ENCODE measurements at places on chromosomes 4 and X.

DNA sequence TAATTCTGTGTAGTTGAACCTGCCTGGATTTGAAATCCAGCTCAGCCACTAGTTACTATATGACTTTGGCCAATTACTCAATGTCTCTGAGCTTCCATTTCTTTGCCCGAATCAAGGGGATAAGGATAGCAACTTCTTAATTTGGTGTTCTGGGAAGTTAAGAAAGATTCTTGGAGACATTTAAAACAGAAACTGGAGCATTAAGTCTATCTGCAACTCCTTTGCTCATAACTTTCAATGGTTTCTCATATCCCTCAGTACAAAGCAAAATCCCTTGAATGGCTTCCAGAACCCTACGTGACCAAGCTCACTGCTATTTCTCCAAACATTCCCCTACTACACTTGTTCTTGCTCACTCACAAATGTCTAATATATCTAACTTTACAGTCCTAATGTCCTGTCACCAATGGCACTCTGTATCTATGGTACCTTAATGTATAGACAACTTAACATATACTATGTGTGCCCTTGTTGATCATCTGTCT, 849.1 kb upstream of the SLIT2 start:
- DNase-seq = no peak

DNA sequence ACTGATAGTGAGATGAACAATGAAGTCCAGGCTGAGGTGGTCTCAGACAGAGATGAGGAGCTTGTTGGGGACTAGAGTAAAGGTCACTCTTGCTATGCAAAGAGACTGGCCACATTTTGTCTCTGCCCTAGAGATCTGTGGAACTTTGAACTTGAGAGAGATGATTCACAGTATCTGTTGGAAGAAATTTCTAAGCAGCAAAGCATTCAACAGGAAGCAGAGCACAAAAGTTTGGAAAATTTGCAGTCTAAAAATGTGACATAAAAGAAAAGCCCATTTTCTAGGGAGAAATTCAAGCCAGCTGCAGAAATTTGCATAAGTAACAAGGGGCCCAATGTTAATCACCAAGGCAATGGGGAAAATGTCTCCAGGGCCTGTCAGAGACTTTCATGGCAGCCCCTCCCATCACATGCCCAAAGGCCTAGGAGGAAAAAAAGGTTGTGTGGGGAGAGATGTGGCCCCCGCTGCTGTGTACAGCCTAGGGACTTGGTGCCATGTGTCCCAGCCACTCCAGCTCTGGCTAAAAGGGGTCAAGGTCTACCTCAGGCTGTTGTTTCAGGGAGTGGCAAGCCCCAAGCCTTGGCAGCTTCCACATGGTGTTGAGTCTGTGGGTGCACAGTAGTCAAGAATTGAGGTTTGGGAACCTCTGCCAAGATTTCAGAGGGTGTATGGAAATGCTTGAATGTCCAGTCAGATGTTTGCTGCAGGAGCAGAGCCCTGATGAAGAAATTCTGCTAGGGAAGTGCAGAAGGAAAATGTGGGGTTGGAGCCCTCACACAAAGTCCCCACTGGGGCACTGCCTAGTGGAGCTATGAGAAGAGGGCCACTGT, 262.8 kb downstream of the DKK2 start:
- DNase-seq = no peak

DNA sequence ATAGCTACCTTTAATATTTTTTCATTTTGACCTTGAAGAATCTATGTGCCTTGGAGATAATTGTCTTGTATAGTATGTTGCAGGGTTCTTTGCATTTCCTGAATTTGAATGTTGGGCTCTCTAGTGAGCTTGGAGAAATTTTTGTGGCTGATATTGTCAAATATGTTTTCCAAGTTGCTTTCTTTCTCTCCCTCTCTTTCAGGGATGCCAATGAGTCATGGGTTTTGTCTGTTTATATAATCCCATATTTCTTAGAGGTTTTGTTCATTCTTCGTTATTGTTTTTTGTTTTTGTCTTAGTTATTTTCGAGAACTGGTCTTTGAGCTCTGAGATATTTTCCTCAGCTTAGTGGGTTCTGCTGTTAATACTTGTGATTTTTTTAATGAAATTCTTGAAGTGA, 20.7 kb downstream of the RAB40AL start:
- no peak for DNase-seq

- DNase-seq = no peak
Measured at GRCh38 chr4:77092975-77093374, 17.2 kb upstream of the CCNI start.

DNA sequence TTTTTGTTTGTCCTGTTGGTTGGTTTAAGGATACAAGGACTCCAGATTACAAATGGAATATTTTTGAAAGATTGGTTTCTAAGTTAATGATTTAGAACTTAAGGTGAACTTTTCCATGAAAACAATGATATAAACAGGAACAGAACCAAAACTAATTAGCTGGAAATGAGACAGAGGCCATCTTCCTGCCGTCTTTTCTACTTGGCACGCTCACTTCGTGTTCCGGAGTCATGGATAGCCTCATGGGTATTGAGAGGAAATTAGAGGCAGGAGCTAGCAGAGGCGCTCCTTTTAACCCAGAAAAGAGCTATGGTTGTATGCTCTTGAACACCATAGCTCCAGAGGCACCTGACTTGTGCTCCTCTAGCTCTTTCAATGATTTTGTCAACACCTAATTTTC, 2.4 kb downstream of the FAM241A start:
- no peak for DNase-seq

GRCh38 chr4:101604976-101605375, 185.6 kb upstream of the BANK1 start:
- DNase-seq = no peak

DNA sequence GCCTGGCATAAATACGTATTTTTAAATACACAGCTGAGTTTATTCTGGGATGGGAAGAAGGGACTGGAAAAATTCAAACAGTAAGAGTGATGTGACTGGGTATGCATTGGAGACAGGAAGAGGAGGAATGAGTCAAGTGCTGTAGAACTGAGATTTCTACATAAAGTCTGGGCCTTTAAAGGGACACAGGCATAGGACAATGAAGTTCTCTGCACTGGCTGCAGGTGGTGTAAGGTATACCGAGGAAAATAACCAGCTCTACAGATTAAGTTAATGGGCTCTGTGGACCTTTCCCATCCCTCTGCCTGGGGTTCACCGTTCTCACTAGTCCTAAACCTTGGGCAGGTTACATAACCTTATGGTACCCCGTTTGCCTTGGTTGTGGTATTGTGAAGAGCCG, 68.7 kb downstream of the DHX15 start:
- no peak for DNase-seq

- DNase-seq = no peak
Measured at GRCh38 chrX:51665981-51666380, 16.6 kb downstream of the CENPVL2 start.

- peak; percentile 18 for DNase-seq
Measured at GRCh38 chrX:28586286-28586685, 960 bp upstream of the IL1RAPL1 start.

GRCh38 chr4:110268352-110268751, 69.9 kb upstream of the ELOVL6 start:
- DNase-seq = no peak

DNA sequence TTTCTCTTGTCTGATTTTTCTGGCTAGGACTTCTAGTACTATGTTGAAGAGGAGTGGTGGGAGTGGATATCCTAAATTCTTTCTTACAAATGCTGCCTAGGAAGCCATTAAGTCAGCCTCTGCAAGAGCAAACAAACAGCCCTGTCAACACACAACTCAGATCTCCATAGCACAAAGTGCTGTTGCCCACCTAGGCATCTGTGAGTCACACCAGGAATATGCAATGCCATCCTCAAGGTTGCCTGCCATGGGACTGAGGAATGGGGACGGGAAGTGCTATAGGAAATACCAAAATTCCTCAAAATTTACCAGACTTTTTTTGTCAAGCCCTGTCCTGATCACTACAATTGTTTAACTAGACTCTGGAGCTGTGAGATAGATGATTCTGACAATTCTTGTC, 466.9 kb downstream of the FSTL5 start:
- DNase-seq = no peak

DNA sequence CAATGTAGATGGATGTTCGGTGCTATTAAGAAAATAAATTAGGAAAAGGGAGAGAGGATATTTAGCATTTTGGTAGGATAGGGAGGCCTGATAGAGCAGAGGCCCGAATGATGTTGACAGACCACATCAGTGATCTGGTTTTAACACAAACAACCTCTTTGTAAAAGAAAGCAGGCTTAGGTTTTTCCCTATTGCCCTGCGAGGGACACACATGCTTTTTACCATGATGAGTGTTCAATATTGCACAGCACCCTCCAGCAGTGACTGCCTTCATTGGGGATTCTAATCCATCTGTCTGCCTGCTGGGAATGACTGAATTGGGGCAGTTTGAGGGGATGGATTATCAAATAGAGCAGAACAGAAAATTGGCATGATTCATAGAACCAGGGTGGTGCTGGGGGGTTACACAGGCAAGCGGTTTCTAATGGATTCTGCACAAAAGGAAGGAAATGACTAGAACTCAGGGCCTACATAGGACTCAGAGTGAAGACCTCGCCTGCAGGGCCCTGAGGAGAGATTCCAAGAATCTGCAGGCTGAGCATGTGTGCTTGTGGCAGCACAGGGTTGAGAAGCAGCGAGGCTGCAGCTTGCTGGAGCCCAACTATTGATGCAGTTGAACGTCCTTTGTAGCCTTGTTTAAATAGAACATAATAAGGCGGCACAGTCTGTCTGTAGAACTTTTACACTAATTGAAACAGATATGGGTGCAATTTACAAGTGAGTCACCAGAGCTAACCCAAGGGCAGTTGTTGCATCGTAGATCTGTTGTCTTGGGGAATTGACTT, 58.0 kb downstream of the RHOH start:
- no peak for DNase-seq

DNA sequence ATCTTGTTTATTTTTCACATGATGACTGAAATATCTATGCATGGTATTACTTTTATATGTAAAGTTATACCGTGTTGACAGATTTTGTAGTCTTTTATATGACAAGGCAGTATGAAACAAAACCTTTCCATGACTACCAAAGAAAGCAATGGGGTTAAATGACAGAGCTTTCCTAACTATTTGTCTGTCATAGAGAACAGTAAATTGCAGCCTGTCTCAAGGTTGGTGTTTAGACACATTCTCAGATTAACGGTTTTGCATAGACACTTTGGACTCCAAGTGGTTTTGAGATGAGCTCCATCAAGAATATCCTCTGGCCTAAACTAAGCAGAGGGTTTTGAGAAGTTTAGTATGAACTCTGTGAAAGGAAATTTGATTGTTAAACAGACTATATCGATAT, 180.7 kb upstream of the TENM3 start:
- no peak for DNase-seq

DNA sequence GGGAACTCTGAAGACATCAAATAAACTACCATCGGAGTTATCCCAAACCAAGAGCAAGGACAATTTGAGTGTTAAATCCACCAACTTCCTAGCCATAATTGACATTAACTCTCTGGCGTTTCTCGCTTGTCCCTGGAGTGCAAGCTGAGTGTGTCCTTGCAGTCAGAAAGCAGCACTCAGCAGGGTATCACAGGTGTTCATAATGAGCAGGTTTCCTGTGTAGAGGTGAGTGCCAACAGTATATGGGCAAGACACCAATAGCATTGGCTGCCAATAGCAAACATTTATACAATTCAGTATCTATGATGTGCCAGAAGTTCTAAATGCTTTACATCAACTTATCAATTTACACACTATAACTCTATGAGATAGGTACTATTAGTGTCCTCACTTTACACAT, 11.2 kb downstream of the BLTP1 start:
- no peak for DNase-seq

DNA sequence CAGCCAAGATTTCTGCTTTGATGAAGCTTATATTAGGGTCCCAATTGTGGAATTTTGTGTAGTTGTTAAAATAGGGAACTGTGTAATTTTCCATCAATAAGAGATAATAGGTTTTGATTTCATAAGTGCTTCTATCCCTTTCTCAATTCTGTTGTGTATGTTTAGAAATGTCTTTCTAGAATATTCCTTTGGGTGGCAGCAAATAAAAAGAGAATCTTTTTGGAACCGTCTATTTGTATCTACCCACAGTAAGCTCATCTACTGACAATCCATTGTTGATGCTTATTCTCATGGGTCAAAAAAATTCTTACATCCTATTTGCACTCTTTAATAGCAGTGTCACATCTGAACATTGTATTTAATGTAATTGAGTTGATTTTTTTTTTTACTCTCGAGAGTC, 61.7 kb downstream of the TMA16 start:
- DNase-seq = no peak

- no peak for DNase-seq
Measured at GRCh38 chr4:25863831-25864418, 1.1 kb upstream of the SEL1L3 start.

- DNase-seq = no peak
Measured at GRCh38 chr4:41181037-41181436, 33.3 kb downstream of the APBB2 start.

GRCh38 chr4:138658518-138658917, 357.1 kb upstream of the NOCT start:
- DNase-seq = no peak

DNA sequence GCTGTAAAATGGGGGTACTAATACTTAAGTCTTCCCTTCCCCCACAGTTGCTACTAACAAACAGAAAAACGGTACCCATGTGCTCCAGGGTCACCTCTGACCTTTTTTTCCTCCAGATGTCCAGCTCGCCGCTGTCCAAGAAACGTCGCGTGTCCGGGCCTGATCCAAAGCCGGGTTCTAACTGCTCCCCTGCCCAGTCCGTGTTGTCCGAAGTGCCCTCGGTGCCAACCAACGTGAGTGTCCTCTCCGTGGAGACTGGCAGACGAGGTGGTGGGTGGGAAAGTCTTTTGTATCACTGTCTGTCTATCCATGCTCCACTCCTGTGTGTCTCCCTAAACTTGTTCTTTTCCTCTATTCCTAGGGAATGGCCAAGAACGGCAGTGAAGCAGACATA, 5.1 kb downstream of the UBA1 start:
- DNase-seq = no peak

DNA sequence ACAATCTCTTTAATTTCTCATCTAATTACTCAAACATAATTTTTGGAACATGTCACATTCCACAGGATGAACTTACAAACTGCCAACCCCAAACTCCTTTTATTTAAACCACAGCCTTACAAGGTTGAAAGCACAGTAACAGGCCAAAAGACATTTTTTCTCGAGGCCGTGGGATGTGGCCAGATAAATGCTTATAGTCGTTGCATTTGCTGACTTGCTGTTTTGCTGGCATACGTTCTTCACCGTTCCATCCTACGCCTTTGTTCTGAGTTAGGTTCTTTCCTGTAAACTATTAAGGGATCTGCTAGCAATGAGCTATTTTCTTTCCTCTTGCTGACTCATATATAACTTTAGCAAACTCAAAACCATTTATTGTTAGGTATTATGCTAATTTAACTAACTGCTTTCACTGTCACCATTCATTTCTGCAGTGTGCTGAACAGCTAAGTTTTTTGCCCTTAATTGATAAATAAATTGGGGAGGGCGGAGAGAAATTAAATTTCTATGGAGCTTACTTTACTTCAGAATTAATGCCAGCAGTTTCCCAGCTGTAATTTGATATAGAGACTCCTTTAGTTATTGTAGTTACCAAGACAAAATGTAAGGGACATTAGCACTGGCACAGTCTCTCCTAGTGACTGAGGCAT, 135.1 kb upstream of the PACRGL start:
- DNase-seq = no peak

GRCh38 chr4:1533501-1534064, 127.3 kb upstream of the NKX1-1 start:
- DNase-seq = no peak

- DNase-seq = no peak
Measured at GRCh38 chr4:54082168-54082567, 17.8 kb upstream of the CHIC2 start.

GRCh38 chr4:152087335-152087734, 326.5 kb upstream of the GATB start:
- DNase-seq = no peak

All from caudate nucleus (tissue), 63 donors.